ENCODE measurements at places on chromosomes 5 and 9.

- no peak for DNase-seq
These were observed 254.4 kb upstream of the GRAMD2B start for GRCh38 chr5:126168785-126169184.

DNA sequence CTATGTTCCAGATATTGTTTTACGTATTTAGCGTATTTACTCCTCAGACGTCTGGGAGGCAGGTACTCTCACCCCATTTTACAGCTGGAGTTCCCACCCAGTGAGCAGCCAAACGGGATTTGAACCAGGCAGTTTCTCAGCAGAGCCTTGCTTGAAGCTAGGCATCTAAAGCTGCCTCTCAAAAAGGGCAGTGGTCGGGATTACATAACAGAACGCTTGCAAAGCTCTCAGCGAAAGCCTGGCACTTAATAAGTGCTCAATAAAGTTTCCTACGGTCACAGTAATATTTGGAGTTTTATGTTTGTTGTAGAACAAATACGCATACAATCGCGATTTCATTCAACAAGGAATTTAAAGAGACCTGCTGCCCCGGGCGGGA, 286 bp upstream of the BSPRY start:
- DNase-seq: no peak

- DNase-seq: no peak
These were observed 130.1 kb downstream of the C9orf50 start for GRCh38 chr9:129490583-129491486.

- no peak for DNase-seq
These were observed 59.5 kb downstream of the MUSK start for GRCh38 chr9:110728058-110728457.

DNA sequence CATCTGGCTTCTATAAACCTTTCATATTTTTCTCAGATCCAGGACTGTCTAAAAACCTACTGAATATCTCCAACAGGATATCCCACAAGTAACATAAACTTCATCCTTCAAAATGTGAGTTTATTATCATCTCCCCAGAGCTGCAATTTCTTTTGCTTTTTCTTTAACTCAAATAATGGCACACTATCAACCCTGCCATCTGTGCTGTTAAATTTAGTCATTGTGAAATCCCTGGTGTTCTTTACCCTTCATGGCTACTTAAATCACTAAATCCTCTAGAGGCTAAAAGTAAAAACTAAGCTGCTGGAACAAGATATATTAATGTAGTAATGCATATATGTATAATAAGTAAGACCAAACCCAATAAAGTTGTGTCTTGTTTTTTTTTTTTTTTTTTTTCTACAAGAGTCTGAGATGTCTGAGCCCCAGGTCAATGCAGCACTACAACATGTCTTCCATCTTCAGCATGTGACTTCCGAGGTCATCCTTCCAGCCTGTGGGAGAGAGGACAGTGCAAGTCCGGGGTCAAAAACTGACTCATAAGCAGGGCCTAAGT, 362.9 kb downstream of the ADGRV1 start:
- no peak for DNase-seq

GRCh38 chr9:93453047-93453914, at the start of gene FAM120AOS:
Gene FAM120AOS, minus strand, starts transcription at chr9:93453581. Its CDS starts 872 bp downstream, at chr9:93452709.
- peak; percentile 81 for DNase-seq

GRCh38 chr5:112973036-112973435, 3.6 kb upstream of the DCP2 start:
- DNase-seq: no peak

- DNase-seq: no peak
These were observed 71.3 kb upstream of the OLFM1 start for GRCh38 chr9:135016037-135016640.

GRCh38 chr5:145854651-145855258, 18.1 kb downstream of the GRXCR2 start:
- DNase-seq: no peak

- DNase-seq: no peak
These were observed 64.2 kb upstream of the SELENOP start for GRCh38 chr5:42875785-42876374.

DNA sequence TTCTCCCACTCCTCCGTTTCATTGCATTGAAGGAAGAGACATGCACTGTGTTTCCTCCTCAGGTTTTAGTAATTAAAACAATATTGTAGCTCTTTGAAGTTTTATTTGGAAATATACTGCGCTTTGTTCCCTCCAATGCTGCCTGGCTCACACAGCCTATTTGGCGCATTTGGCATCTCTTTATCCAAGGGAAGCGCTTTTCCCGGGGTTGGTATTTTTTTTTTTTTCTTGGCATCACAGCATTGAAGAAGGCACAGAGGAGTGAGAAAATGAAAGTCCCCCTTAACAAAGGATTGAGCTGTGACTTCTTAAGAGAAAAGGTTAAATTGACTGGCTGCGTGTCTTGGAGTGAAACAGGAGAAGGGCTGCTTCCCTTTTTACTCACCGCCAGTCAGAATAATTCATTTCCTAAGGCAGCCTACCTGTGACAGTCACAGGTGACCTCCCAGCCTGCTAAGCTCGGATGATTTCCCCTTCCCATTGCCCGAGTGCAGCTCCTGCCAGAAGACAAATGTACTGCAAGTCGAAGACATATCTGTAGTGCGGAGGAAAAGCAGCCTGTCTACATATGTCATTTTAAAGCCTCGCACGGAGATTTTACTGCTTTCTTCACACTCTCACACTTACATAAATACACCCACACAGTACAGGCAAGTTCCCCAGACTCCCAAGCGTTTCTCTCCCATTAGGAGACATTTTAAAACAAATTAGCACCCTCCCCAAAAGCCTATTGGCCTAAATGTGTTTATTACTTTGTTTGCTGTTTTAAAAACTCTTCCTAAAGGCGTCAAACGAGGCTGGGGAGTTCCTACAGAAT, 665.5 kb upstream of the ZNF608 start:
- DNase-seq: no peak

DNA sequence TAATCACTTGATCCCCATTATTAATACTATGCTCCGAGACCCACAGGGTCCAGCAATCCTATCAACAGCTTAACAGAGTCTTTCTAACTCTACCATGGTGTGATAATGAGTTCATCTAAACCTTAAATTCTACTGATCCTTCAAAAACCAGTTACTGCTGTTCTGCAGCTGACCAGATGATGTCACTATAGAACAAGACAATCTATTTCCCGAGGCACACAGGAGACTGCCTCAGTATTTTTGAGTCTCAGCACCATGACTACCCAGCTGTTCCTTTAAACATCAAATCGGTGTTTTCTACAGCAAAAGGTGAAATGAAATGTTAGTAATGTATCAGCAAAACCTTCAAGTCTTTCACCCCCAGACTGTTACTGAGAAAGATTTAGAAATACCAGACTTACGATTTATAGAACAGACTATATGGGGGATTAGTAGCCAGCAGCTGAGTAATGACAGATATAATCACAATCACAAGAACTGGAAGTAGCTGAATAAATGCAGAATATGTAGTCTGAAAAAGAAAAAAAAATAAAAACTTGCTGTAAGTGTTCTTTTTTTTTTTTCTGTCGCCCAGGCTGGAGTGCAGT, 16.9 kb downstream of the DNAJC18 start:
- peak; percentile 50 for DNase-seq

- DNase-seq: no peak
These were observed 49.8 kb downstream of the EBF1 start for GRCh38 chr5:159049844-159050315.

GRCh38 chr5:141430332-141431113, at the start of gene PCDHGA12:
Gene PCDHGA12, plus strand, starts transcription at chr5:141430507. Its CDS starts 253 bp downstream, at chr5:141430760.
- DNase-seq: peak; percentile 22

DNA sequence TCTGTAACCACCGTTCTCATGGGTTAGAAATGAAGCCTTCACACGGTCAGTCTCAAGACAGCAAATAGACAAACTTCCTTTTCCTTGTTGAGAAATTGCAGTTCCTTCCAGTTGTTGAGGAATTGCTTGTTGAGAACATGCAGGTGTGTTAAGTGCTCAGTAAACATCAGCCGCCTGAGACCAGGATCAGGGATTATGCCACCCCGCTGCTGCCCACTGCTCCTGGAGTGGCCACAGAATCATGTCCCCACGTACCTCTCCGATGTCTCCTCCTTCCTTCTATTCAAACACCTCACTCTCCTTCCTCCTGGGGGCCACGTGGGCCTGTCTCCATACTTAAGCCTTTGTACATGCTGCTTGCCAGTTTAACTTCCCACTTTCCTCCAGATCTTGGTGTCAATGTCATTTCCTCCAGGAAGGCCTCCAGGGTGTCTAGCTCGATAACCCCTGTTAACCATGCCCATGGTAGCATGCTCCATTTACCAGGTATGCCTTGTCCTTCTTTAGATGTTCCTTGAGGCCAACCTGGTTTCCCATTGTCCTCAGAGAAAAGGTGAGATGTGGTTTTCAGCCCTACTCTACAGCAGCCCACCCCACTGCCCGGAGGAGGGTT, 33.8 kb upstream of the RPL26L1 start:
- DNase-seq: no peak

DNA sequence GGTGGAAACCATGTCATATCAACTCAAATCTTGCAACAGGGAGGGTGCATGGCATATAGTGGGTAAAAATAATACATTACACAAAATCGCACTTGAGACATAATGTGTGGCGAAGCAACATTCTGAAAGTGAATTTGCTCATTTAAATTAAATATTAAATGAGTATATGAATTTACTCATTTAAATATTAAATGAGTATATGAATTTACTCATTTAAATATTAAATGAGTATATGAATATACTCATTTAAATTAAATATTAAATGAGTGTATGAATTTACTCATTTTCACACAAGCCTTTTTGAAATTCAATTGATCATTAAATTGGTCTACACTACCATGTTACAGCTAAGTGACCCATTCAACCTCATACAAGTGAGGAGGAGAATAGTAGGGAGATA, 10.5 kb downstream of the MAST4 start:
- DNase-seq: no peak

- peak; percentile 34 for DNase-seq
These were observed 5.4 kb upstream of the HBEGF start for GRCh38 chr5:140351609-140352334.

- DNase-seq: no peak
These were observed 205.2 kb downstream of the CSNK1G3 start for GRCh38 chr5:123717139-123717538.

- DNase-seq: no peak
These were observed 64.2 kb downstream of the MAST4 start for GRCh38 chr5:66660396-66660795.

DNA sequence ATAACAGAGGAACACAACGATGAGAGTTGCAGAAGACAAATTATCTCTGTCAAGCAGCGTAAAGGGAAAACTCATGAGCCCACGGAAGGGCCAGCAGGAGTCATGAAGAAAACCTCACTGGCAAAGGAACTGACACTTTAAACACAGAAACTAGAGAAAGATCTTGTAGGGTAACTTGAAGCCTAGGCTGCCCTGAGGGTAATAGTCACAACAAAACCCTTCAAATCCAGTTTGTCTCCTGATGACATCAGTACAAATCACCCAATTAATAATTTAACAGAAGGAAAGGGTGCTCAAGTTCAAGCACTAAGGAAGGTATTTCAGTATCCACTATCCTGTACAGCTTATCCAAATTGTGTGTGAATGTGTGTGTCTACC, 549.1 kb downstream of the MTRR start:
- DNase-seq: no peak

- DNase-seq: no peak
These were observed 1058.5 kb upstream of the DMAC1 start for GRCh38 chr9:8857926-8858595.

- no peak for DNase-seq
These were observed 197.5 kb downstream of the KIAA0825 start for GRCh38 chr5:94420885-94421284.

DNA sequence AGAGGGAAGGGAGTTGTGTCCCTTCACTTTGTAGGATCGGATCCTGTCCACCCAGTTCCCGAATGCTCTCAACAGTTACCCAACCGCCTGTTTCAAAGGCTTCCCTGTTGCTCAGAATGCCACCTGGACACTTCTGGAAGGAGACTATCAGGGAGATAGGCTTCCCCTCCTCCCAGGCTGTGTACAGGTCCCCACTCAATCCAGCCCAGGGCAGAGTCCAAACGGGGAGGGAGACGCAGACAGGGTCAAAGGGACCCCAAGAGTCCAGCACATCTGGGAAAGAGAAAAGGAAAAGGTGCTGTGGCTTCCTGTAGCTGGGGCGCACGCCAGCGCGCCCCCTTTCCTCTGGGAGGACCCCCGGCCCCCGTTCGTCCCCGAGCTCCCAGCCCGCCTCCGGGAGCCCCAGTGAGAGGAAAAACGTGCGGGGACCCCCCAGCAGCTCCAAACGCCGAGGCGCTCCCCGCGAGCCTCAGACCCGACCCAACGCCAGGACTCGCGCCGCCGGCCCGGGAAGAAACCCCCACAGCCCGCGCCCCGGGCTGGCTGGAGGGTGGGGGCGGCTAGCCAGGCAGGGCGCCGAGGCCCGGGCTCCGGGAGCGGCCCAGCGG, 640 bp downstream of the SURF4 start:
- no peak for DNase-seq

DNA sequence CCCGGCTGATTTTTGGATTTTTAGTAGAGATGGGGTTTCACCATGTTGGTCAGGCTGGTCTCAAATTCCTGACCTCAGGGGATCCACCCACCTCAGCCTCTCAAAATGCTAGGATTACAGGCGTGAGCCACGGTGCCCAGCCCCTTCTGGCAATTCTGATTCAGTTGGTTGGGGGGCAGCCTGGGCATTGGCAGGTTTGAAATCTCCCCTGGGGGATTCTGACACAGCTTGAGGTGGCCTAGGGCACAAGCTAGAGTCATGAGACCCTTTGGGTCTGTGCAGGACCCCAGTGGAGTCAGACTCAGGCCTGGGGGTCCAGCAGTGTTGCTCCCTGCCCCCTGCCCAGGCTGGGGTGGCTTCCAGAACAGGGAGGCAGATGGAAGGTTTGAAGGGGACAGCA, 239.8 kb downstream of the PBX3 start:
- DNase-seq: no peak

- no peak for DNase-seq
These were observed 37.7 kb upstream of the ICE1 start for GRCh38 chr5:5384660-5385330.

DNA sequence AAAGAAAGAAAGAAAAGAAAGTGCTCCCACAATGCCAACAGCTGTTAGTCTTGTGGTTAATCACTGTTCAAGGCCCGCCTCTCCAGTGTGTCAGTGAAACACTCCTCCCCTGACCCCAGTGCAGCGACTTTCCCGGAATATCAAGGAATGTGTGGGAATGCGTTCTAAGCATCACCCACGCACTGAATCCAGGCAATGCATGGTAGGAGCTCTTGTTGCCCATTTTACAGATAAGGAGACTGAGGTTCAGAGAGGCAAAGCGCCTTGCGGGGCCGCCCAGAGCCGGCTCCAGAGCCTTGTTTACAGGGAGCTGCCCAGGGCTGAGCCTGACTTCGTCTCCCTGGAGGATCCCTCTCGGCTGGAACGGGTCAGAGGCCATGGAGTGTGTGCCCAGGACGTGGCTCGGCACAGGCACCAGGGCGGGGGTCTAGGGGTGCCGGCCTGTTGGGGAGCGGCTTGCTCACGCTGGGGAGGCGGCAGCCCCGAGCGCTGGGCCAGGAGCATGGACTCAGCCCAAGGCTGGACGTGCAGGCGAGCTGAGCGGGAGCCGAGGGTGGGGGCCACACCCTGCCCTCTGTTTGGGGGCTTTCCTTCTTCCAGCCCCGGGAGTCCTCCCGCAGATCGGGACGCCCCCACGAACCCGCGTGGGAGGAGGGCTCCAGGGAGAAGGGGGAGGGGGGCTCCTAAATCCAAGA, 823 bp downstream of the ST6GALNAC6 start:
- no peak for DNase-seq

All from CD4-positive, alpha-beta T cell treated with Interferon gamma for 1 hour (primary cell).